NCI-H1694 treated with DMSO at 0.1 percent for 48 hours (cell line): ENCODE measurements at places on chromosomes 4 and X.

DNA sequence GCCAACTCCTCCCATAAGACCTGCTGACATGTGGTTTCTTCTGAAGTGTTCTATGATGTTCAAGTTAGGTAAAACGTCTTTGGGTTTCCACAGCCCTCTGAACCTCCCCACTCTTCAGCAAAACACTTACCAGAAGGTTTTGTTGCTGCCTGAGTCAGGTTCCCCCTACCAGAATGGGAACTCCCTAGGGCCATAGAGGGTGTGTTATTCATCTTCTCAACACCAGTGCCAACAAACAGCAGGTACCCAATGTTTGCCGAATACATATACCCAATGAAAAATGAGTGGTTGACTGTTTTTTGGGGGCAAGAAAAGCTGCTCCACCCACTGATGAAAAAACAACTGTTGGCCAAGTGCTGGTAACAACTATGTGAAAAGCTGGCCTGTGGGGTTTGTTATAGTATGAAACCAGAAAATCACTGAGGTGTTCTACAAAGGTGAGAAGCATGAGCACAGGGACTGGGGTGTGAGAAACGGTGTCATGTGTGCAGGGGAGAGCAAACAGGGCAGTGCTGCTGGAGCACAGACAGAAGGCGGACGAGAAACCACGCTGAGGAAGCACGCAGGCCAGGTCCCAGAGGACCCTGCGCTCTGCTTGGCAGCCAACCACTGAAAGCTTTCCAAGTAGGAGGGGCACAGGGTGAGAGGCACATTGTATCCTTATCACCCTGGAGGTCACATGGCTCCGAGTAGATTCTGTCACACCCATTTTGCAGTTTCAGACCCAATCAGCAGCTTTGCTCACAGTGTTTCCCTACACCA is 28.8 kb downstream of the ATP8A1 start:
- no peak for DNase-seq

- no peak for DNase-seq
Measured at GRCh38 chr4:48909697-48910096, 3.1 kb upstream of the OCIAD2 start.

- DNase-seq, result no peak
Measured at GRCh38 chr4:125280892-125281403, 33.8 kb upstream of the FAT4 start.

DNA sequence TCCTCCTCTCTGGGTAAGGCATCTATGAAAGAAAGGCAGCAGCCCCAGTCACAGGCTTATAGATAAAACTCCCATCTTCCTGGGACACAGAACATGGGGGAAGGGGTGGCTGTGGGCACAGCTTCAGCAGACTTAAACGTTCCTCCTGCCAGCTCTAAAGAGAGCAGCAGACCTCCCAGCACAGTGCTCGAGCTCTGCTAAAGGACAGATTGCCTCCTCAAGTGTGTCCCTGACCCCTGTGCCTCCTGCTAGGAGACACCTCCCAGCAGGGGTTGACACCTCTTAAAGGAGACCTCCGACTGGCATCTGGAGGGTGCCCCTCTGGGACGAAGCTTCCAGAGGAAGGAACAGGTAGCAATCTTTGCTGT is 89.9 kb downstream of the EFHC2 start:
- DNase-seq, result no peak

DNA sequence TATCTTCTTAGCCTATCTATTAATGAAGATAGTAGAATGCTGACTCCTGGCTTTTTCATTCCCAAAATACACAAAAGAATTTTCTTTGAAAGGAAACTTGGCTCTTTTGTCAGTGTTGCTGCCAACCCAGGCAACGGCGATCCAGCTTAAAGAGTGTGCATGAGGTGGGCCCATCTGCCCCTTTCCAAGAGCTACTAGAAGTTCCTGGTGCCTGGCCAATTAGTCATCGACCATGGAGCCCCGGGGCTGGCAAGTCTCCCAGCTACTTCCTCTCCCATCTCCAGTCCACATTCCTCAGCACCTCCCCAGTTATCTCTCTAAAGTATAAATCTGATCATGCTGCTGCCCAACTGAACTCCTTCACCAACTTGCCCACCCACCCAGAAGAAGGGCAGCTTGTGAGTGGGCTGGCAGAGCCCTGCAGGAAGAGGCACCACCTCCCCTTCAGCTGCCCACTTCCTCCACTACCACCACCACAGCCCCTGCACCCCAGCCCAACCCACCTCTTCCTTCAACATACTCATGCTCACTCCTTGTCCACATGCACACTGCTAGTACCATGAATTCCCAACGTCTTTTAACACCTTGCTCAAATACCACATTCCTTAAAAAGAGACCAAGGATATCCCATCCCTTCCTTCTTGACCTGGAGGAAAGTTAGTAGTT is 158.2 kb upstream of the MAP3K15 start:
- peak; percentile 0 for DNase-seq

DNA sequence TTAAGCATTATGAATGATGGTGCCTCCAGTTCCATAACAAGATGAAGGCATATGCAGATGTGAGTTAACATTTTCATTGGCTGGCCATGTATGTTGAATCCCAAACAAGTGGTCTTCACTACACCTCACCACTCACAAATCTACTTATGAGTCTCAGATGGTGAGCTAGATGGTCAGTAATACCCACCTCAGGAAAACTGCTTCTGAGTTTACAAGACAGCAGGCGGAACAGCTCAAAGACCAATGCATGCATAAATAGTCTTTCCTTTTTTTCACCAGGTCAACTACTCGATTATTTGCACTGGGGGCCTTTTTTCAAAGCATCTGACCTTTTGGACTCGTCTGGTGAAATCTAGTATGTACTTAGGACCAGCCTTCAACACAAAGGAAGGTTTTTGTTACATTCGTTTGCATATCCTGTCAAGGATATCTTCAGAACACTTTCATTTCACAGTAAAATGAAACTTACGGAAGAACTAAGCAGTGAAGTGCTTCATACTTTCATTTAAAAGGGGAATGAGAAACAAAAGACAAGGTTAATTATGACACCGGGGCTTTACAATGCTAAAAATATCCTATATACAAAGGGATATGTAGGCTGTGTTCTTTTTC is 23.1 kb upstream of the TLR7 start:
- no peak for DNase-seq

- DNase-seq, result no peak
Measured at GRCh38 chr4:150769248-150769647, 187.3 kb downstream of the MAB21L2 start.

DNA sequence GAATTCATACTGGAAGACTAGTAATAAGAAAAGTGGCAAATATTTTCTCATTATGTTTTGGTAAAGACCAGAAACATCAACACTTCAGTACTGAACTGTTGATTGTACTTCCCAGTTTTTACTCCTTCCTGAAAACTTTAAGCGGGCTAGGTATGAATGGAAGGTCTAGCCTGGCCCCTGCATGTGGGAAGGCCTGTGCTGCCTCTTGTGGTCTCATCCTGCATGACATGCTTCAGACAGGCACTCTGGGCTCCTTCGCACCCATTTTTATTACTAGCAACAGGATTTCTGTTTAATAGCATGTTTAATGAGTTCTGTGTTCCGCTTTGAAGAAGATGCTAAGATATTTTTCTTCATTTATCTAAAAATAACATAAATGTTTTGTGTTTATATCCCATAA is 279.1 kb downstream of the ANK2 start:
- peak; percentile 2 for DNase-seq

DNA sequence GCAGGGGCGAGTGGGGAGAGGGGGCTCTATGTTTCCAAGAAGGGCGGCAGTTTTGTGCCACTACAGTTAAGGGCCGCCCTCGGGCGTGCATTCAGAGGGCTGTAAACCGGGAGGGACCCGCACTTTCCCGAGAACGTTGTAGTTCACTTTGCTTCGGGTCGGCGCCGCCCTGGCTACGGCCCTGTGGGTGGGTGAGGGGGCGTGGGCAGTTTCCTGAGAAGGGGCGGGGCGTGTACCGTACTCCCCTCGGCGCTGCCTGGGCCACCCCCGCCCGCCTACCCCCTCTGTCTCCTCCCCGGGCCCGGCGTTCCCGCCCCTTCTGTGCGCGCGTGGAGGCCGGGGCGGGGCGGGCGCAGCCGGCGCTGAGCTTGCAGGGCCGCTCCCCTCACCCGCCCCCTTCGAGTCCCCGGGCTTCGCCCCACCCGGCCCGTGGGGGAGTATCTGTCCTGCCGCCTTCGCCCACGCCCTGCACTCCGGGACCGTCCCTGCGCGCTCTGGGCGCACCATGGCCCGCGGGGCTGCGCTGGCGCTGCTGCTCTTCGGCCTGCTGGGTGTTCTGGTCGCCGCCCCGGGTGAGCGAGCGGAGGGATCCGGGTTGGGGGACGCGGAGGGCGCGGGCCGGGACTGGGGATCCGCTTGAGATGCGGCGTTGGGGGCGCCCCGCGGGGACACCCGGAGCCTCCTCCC is at the start of gene CD99:
Gene CD99 (plus strand): TSS at position 440 of the 687 bp plus-strand sequence. CDS start 66 bp downstream, at position 506.
- DNase-seq, result no peak

DNA sequence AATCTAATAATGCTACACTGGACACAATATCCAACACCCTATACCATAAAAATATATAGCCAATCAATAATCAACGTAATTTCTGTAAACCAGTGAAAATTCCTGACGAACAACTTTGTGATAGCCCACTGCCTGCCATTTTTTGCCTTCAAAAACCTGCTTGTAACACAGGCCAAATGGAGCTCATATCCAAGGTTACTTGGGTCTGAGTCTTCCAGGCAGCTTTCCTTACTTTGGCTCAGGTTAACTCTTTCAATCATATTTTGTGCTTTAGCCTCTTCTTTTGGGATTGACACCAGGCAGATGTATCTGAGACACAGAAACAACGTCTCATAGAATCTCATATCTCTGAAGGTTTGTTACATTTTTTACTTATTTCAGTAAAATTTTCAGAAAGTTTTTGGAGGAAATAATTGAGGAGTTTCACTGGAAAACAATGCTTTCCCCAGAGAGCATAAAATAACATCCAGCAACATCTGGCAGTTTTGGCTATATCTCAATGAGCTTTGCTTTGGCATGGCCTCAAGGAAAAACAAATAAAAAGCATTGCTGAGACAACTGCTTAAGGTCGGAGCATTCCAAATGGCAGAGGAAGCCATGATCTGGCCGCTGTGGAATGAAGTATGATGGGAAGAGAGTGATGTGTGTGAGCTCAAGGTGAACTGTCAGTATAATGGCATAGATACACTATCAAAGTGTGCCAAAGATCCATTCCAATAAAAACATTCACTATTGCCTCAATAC is 162.9 kb upstream of the SPIN4 start:
- no peak for DNase-seq

DNA sequence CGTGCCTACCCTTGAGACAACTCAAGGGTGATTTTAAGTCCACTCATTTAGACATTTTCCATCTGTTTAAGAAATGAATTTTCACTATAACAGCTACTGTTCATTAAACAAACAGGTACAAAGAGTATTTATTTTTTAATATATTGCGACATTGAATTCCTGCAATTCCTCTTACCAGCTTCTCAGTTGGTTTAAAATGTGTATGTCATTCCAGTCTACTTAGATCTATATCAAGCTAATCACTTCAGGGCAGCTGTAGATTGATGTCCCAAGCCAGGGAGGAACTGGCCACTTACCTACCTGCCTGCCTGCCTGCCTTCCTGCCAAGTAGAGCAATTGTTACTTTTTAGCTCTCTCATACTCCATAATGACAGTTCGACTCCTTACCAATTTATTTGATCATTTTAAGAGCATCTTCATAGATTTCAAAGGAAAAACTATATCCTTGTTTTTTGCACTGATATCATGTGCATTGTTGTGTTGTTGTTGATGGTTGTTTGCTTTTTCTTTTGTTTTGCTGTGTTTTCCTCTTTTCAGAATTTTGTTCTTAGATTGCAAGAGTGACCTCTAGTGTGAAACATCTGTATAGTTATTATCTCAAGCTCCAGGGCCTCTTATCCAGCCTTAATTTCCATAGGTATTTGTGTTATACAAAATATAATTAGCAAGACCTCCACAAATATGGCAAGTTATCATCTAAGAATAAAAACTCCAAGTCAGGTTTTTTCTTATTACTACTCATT is 120.9 kb upstream of the NRK start:
- DNase-seq, result no peak

- DNase-seq, result no peak
Measured at GRCh38 chr4:110614976-110615352, 7.9 kb downstream of the PITX2 start.

GRCh38 chr4:41307638-41308037 is 50.9 kb downstream of the UCHL1 start:
- DNase-seq, result no peak

DNA sequence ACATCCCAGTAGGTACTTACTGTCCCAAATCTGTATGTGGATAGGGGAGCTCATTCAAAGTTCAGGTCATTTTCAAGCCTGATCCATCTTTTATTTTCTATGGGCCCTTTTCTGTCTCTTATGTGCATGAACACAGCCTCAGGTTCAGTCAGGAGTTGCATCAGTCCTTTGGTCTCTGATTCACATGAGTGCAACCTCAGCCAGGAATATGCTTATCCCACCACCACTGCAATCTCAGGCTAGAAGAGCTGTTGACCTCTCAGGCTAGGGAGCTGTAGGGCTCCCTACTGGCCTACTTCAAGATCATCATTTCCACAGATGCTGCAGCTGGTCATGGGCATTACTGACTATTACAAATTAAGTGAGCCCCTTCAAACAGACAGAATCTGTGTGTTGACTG is 27.2 kb downstream of the AASDH start:
- no peak for DNase-seq

DNA sequence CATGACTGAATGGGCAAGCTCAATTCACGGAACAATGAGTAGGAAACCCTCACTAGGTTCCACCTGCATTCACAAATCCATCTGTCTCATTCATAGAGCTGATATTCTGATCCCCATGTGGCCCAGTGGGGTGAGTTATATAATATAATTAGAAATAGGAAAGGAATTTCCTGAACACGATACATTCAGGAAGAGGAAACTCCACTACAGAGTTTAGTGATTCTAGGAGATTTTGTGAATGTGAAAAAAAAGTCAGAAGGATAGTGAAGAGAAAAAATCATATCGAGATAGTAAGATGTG is 471.2 kb downstream of the GASK1B start:
- DNase-seq, result no peak

DNA sequence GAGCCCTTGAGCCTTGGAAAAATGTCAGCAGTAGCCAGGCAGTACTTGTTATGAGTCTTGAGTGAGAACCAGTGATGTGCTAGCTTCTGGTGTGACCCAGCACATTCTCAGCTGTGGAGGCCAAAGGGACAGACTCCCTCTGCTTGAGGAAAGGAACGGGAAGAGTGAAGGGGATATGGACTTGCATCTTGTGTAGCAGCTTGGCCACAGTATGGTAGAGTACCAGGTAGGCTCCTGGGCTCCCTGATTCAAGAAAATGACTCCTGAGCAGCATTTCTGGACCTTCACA is 1601.9 kb upstream of the ADGRL3 start:
- no peak for DNase-seq

DNA sequence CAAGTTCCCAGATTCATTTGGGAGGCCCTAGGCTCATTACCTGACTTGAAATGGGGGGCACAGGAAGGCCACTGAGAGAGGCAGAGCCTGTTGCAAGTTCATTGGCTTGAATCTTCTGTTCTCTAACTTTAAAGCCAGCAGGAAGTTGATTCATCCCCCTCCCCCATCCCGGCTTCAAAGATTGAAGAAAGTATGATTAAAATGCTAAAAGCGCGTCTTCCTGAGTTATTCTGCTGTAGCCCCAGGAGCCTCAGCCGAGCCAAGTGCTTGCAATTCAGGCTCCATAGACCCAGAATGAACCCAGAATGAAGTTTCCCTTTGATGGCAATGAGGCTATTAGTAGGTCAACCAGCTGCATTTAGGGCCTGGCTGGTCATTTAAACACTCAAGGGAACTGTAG is 14.7 kb downstream of the CHST7 start:
- DNase-seq, result no peak

GRCh38 chr4:79211490-79211889 is 114.4 kb downstream of the NAA11 start:
- DNase-seq, result peak; percentile 85
